ENCODE measurements at places on chromosomes 16 and 17.

GRCh38 chr17:1003972-1004768 is 7.2 kb downstream of the TIMM22 start:
- DNase-seq, result no peak

DNA sequence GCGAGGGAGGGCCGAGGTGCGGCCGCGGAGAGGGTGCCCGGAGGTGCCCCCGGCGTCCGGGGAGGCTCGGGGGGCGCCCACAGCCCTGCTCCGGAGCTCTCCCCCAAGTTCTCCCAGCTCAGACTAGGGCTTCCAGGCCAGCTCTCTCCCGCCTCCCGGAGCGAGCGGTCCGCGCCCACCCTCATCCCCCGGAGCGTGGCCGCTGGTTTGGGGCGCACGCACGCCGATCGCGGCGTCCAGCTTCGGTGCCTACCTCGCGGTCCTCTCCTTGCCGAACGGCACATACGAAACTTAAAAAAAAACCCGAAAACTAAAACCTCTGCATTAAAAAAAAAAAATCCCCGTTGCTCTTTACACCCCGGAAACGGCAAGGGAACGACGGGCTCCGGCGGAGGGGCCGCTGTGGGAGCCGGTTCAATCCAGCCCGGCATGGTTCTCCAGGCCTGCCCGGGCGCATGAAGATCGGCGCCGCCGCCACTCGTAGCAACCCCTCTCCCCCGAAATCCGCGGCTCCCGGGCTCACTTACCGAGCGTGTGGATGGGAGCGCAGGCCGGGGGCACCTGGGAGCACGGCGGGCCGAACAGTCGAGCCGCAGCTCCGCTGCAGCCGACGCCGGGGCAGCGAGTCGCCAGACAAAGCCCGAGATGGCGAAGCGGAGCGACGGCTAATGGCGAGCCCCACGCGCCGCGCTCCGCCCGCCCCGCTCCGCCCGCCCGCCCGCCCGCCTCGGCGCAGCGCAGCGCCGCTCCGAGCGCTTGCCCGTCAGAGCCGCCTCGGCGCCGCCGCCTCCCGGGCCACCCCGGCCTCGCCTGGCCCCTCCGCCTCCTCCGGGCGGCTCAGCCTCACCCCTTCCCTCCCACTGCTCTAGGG is 973 bp upstream of the UBTF start:
- no peak for DNase-seq

- no peak for DNase-seq
Observed at GRCh38 chr17:1298606-1299005, 19.1 kb downstream of the TRARG1 start.

GRCh38 chr16:67539271-67539670 is 10.6 kb downstream of the RIPOR1 start:
- no peak for DNase-seq

- no peak for DNase-seq
Observed at GRCh38 chr17:57356719-57357391, 100.5 kb downstream of the MSI2 start.

- no peak for DNase-seq
Observed at GRCh38 chr17:44331249-44331760, 6.7 kb upstream of the SLC25A39 start.

- DNase-seq, result no peak
Observed at GRCh38 chr17:78473951-78474613, 95.6 kb downstream of the PGS1 start.

DNA sequence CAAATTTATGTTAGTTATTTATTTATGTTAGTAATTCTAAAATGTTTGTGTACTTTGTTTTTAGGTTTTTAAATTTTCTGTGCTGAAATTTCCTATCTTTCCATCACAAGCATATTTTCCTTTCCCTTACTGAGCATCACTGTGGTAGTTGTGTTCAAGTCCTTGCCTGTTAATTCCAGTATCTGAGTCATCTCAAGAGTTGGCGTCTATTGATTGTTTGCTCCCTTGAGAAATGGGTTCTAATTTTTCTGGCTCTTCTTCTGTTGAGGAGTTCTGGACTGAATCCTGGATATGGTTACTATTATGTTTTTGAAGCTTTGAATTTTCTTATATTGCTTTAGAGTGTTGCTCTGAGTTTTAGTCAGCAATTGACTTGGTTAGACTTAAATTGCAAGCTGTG is 56.3 kb downstream of the GAN start:
- no peak for DNase-seq

- no peak for DNase-seq
Observed at GRCh38 chr16:76241755-76242154, 35.4 kb upstream of the CNTNAP4 start.

DNA sequence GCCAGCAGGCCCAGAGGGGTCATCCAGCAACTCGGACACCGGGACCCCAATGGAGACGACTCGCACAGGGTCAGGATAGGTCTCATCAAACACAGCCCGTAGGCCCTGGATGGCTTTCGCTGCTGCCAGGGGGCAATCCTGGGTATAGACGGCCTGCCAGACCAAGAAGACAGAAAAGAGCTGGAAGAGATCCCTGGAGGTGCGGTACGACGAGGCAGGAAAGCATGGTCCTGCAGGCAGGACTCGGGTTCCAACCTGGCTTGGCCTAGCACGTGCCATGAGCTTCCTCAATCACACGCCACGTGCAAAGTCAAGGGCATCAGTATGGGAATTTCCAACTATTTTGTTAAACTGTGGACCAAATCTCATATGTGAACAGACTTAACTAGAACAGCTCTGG is 6.3 kb upstream of the EXOSC6 start:
- DNase-seq, result no peak

- no peak for DNase-seq
Observed at GRCh38 chr16:53071748-53072301, 17.0 kb downstream of the CHD9 start.

- no peak for DNase-seq
Observed at GRCh38 chr17:73750975-73751374, 106.7 kb upstream of the SDK2 start.

DNA sequence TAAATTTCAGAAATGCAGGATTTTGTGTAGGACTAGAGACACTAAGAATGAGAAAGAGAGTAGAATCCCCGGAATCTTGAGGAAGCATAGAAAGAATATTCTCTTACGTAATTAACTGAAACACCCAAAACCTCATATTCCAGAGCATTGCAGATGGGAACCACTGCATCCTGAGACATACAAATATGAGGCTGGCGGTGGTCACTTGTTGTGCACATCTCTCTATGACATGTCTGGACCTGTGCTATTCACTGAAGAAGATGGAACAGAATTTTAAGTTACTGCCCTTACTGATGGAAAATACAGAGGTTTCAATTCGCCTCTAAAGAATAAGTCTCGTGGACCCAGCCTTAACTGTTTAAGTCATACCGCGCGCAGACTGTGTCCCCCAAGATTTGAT is 806 bp downstream of the RAD51C start:
- no peak for DNase-seq

DNA sequence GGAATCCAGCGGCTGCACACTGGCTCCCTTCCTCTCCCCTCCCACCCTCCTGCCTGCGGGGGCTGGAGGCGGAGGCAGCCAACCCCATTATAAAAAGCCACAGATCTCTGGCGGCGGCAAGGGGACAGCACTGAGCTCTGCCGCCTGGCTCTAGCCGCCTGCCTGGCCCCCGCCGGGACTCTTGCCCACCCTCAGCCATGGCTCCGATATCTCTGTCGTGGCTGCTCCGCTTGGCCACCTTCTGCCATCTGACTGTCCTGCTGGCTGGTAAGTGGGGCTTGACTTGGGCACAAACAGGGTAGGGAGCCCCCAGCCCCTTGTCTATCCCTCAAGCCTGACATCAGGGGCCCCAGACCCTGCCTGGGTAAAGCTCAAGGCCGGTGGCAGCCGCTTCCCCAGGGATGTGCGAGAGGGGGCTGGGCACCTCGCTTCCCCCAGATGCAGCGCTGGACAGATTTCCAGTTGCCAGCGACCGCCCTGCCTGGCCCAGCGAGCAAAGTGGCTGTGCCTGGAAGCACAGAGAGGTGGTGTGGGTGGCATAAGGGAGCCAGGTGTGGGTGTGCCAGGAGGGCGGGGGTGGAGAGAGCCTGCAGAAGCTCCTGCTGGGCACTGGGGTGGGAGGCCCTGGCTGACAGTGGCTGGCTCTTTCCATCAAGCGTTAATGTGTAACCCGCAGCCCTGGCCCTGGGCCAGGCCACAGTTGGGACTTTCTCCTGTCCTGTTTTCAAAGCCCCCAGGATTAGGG is at the start of gene CX3CL1:
Gene CX3CL1, plus strand, starts transcription at position 119 of the 745 bp plus-strand sequence. Its CDS starts 79 bp downstream, at position 198.
- DNase-seq, result no peak

- no peak for DNase-seq
Observed at GRCh38 chr16:46721885-46722284, 26.3 kb downstream of the MYLK3 start.

DNA sequence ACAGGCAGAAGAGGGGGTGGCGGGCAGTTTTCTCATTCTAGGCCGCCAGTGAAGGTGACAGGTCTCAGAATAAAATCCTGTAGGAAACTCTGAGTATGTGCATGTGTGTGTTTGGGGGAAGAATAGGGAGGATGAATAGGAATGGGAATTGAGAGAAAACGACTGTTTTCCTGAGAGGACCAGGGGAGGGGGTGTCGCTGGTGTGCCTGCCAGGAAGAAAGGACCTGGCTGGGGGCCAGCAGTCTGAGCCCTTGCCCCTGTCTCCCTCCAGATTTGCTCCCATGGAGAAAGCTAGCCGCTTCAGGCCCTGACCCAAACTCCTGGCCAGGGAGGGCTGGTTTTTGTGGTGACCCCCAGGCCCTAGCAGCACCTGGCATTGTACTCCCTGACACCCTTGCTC is 14.4 kb downstream of the C17orf50 start:
- no peak for DNase-seq
